ENCODE measurements at places on chromosomes 6 and 20.
A peak's percentile ranks its signal among the peaks of the same experiment; 100 is the strongest.

- no peak for DNase-seq
These were observed 190.4 kb upstream of the MCHR2 start for GRCh38 chr6:100184473-100184872.

GRCh38 chr6:143160015-143160414 lies 99.3 kb downstream of the AIG1 start:
- no peak for DNase-seq

- no peak for DNase-seq
These were observed 145.7 kb upstream of the GGTLC1 start for GRCh38 chr20:24134284-24134683.

DNA sequence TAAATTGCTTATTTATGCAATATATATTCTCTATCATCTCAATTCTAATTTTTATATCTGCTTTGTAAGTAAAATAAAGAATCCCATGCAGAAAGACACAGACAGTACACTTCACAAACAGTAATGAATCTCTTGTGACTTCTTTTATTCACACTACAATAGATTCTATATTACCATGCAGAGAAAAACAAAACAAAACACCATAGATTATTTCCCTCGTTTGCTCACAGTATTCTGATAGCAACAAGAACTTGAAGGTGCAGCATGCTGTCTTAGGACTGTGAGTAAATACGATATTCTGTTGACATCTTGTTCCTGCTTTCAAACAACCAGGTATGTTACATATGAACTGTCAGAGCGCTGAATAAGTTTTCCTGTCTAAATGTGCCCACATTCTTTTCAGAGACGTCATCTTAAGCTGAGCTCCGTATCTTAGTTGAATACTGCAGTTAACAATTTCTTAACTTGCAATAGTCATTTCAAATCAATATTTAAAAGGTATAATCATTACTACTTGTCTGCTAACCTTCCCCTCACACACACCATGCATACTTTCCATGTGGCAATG lies 140.1 kb downstream of the BTBD9 start:
- DNase-seq, result no peak

- no peak for DNase-seq
These were observed 103.6 kb downstream of the KIF13A start for GRCh38 chr6:17883665-17884497.

DNA sequence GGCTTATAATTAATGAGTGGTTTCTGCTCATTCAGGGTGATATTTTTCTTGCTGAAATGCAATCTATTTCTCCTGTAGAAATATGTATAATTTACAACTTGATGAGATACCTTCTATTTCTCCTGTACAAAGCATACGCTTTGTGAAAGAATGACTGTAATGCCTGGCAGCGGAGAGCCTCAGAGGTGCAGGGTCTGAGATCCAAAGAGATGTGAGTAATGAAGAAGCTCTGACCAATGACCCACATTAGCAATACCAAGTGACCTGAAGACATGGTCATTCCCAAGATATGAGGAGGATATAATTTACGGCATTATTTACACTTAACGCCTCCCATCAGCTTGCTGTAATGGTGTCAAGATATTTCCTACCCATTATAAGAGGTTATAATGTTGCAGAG lies 98.4 kb upstream of the RAB32 start:
- DNase-seq, result no peak

GRCh38 chr6:31903957-31904356 lies 2.1 kb upstream of the ZBTB12 start:
- no peak for DNase-seq

GRCh38 chr6:130070792-130071191 lies 52.4 kb downstream of the L3MBTL3 start:
- no peak for DNase-seq

DNA sequence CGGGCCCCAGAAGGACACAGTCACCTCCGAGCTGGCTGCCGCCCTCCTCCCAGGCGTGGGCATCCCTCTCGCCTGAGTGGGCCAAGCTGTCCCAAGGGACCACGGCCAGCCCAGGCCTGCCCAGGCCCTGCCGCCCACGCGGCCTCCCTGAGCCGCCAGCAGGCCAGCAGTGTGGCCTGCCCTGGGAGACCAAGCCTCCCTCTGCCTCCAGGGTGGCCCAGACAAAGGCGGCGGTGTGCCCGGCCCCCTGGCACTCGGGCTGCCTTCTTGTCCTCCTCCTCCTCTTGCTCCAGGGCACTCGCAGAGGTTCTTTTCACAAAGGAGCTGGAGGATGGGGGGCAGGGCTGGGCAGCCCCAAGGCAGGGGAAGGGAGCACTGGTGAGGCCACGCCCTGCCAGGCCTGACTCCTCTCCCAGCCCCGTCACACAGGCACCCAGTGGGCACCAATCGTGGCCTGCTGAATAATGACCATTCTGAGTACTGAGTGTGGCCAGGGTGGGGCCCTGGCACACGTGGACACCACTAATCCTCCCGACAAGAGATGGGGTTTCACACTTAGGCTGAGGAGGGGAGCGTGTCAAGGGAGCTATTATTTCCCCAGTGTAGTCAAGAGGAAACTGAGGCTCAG lies 25.3 kb downstream of the NOL4L start:
- DNase-seq, result no peak

DNA sequence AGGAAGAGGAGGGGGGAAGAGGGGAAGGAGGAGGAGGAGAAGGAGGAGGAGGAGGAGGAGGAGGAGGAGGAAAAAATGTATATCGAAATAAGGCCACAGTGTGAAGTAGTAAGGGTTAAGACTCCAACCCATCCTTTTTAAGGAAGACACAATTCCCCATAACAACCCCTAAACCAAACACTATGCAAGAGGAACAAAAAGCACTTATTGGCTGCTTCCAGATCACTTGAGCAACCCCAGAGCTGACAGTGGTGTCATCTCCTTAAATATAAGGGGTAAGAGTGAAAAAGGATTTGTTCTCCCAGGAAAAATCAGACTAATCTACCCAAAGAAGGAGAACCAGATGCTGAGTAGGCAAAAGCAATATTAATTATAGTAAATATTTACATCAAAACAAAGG lies 169.1 kb upstream of the SASH1 start:
- DNase-seq, result no peak

GRCh38 chr6:146914489-146915483 lies 289.4 kb upstream of the STXBP5 start:
- no peak for DNase-seq

GRCh38 chr6:144417681-144418080 lies 132.5 kb downstream of the UTRN start:
- DNase-seq, result no peak

DNA sequence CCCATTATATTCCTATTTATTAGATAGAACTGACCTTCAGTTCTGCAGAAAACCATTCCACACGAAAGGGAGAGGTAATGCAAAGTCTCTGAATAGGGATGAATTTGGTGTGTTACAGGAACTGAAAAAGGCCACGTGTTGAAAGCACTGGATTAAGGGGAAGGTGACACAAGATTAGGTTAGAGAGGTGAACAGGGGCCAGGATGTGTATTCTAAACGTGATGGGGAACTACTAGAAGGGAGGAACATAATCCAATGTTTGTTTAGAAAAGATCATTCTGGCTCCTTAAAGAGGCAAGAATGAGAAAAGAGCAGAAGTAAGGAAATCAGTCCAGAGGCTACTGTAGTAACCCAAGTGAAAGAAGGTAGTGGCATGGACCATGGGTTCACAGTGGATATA lies 6.3 kb upstream of the ZKSCAN8 start:
- no peak for DNase-seq

GRCh38 chr6:25608558-25609174 lies 43.3 kb upstream of the SCGN start:
- DNase-seq, result no peak

DNA sequence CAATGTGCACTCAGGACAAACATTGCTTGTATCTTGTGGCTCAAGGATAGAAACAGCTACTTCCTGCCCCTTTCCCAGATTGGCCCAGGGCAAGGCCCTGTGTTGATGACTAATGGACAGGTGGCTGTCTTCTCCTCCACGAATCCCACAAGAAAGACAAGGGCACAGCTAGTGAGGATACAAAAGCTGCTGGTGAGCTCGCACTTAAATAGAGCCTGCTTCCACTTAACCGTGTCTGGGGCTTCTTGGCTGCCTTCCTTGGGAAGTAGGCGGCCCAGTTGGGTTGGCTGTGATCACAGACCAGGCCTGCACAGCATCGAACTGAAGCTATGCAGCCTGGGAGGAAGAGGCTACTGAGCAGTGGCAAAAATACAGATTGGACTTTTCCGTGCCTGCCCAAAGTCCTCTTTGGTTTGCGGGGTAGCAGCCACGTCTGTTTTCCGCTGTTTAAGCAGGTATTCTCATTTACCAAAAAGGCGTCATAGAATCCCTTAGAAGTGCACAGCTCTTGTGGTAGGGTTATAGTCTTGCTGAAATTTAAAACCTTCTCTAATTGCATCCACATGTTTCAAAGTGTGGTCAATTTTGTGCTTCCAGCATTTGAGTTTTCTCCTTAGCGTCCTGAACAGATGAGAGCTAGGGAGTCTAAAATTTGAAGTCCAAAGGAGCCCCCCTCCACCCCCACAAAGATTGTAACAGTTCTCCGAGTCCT lies 23.0 kb upstream of the NAA20 start:
- DNase-seq, result no peak

- DNase-seq, result peak; percentile 48
These were observed 90.0 kb downstream of the PRND start for GRCh38 chr20:4811661-4812181.

- no peak for DNase-seq
These were observed 1090.0 kb downstream of the EPHA7 start for GRCh38 chr6:92329208-92329847.

GRCh38 chr20:62835931-62836861 lies 19.3 kb downstream of the COL9A3 start:
- DNase-seq, result no peak

GRCh38 chr20:40588891-40589290 lies 100.1 kb downstream of the MAFB start:
- DNase-seq, result no peak

DNA sequence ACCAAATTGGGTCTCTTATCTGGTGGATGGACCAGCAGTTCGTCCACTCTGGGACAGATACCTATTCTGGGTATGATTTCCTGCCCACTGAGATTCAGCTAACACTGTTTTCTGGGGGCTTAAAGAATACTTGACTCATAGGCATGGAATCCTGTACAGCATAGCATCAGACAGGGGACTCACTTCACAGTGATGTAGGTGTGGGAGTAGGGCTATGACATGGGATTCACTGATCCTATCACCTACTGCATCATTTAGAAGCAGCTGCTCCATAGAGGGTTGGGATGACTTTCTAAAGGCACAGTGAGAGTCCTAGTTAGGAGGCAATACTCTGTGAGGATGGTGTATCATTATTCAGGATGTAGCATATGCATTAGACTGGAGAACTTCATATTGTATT lies 74.5 kb upstream of the AHI1 start:
- DNase-seq, result no peak

- DNase-seq, result no peak
These were observed 112.2 kb downstream of the SYCP2 start for GRCh38 chr20:59821201-59821600.

GRCh38 chr6:28269492-28269891 lies 2.5 kb downstream of the ZSCAN26 start:
- DNase-seq, result no peak

GRCh38 chr6:159979136-159979874 lies 10.4 kb downstream of the IGF2R start:
- peak; percentile 85 for DNase-seq

GRCh38 chr6:87658516-87658915 lies 43.5 kb downstream of the AKIRIN2 start:
- no peak for DNase-seq

All from stimulated activated naive B cell treated with anti-CD40 and anti-IgM and Interleukin-4, amounts not matched to agents 10 μg/mL and 1 μg/mL and 100 μg/mL, for 72 hours (primary cell).